NCI-H1417 (cell line): ENCODE measurements at places on chromosomes 4 and X.

GRCh38 chrX:28205126-28205525 is 223.9 kb upstream of the DCAF8L1 start:
- no peak for DNase-seq

- DNase-seq = no peak
Observed at GRCh38 chr4:53221832-53222480, 143.9 kb downstream of the SCFD2 start.

- no peak for DNase-seq
Observed at GRCh38 chr4:53234669-53235068, 131.2 kb downstream of the SCFD2 start.

GRCh38 chrX:122135070-122135469 is 1049.0 kb upstream of the GRIA3 start:
- no peak for DNase-seq

DNA sequence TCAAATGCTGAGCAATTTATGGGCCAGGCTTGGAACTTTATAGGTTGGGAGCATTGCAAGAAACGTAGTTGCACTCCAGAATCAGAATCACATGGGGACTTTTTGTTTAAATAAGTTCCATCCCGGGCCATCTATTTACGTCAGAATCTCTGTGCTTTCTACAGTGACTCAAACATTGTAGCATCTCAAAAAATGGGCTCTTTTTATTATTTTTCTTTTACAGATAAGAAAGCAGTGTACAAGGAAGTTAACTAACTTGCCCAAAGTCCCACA is 10.2 kb downstream of the CC2D2A start:
- DNase-seq = no peak

- no peak for DNase-seq
Observed at GRCh38 chrX:117839544-117839943, 277.1 kb downstream of the KLHL13 start.

DNA sequence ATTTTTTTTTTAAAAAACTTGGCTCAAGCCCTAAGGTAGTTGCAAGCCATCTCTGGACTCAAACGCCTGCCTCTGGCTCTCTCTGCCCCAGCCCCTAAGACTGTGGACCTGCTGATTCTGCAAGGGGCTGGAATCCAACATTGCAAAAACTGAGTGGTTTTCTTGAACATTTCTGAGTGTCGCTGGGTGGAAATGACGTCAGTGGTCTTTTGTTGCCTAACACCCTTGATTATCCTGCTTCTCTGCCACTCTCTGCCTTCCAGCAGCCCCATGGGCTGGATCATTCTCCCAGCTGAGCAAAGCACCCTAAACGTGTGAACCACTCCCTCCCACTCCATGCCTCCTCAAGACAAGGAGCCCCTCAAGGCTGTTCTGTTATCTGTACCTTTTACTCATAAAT is 16.6 kb downstream of the BST1 start:
- no peak for DNase-seq

DNA sequence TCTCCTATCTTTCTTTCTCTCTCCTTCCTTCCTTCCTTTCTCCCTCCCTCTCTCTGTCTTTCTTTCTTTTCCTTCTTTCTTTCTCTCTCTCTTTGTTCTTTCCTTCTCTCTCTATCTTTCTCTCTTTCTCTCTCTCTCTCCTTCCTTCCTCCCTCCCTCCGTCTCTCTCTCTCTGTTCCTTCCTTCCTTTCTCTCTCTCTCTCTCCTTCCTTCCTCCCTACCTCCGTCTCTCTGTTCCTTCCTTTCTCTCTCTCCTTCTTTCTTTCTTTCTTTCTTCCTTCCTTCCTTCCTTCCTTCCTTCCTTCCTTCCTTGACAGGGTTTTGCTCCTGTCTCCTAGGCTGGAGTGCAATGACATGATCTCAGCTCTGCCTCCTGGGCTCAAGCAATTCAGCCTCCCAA is 24.2 kb upstream of the P2RY8 start:
- no peak for DNase-seq

DNA sequence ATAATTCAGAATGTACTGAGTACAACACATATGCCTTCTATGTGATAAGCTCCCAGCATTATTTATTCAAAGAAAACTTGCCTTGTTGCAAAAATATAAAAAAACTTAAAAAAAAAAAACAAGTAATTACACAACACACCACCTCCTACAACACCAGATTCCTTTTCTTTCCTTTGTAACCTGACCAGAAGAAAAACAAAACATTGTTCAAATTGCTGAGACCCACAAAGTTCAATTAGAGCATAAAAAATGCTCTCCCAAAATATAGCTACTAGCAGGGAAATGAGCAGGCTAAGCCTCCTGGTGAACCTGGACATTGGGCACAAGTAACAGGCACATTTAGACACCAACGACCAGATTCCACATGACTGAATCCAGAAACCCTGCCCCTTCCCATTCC is 38.3 kb downstream of the MECP2 start:
- DNase-seq = no peak

- no peak for DNase-seq
Observed at GRCh38 chrX:139083191-139083590, 371.7 kb upstream of the FGF13 start.

DNA sequence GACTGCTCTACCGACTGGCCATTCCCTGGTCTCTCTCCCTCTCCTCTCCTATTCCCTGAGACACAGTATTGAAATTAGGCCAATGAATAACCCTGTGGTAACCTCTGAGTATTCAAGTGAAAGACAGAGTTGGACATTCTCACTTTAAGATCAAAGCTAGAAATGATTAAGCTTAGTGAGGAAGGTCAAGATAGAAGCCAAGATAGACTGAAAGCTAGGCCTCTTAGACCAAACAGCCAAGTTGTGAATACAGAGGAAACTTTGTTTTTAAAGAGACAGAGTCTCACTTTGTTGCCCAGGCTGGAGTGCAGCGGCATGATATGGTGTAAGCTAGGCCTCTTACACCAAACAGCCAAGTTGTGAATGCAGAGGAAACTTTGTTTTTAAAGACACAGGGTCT is 64.6 kb downstream of the KDM6A start:
- no peak for DNase-seq

GRCh38 chr4:21366312-21366711 is 582.3 kb downstream of the KCNIP4 start:
- no peak for DNase-seq

- no peak for DNase-seq
Observed at GRCh38 chr4:2350982-2351381, 67.5 kb downstream of the ZFYVE28 start.

DNA sequence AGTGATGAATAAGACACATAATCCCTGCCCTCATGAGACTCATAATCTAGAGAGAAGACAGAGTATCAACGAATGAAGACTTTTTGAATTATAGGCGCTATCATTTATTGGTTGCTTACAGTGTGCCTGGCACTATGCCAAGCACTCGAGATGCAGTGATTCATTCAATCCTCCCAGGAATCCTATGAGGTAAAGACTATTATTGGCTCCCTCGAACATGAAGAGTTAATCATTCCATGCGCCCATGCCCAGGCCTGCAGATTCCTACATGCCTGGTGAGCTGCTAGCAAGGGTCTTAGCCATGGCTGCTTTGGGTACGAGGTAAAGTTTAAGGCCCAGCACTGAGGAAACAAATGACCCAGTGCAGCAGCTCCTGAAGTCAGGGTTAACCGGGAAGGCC is 47.0 kb downstream of the TEX13B start:
- no peak for DNase-seq

GRCh38 chr4:108049406-108049805 is 59.7 kb downstream of the HADH start:
- DNase-seq = no peak
